ENCODE measurements at places on chromosomes 7 and 10.

DNA sequence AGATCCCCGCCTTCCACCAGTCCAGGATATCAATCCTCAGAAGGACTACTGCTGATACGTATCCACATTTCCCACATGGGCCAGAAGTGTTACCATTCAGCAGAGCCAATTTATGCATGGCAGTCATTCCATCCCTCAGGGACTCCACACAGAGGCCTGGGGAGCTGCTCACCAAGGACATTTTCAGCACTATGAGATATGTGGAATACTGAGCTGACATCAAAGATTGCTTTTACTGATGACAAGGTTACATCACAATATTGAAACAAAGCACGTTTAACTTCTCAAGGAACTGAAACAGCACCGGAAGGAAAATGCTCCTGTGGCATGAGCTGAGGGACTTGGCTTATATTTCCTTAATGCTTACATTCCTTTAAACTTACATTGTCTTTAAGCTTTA, 335.1 kb downstream of the BMPER start:
- no peaks in the 10 kb centered on the region for H3K36me3 ChIP-seq
- H3K27me3 ChIP-seq: no peaks in the 10 kb centered on the region
- no peaks in the 10 kb centered on the region for H3K4me1 ChIP-seq
- DNase-seq: no peak
- no peak overlapping the region for H3K4me3 ChIP-seq

DNA sequence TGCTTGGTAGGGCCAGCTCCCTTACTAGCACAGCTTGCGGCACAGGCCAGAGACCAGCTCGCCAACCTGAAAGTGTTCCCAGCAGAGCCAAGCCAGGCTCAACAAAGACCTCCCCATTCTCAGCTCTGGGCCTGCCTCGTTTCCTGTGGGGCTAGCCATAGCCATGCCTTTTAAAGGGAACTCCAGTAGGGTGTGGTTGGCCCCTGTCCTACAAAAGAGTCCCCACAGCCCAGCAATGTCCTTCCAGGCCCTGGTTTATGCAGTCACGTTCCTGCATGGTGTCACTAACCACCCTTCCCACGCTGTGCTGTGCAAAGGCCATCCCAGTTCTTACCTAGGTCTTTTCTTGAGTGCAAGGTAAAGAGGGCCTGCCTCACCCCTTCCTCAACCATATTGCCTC, 87.8 kb upstream of the LRRC4 start:
- no peaks in the 10 kb centered on the region for H3K27me3 ChIP-seq
- H3K4me3 ChIP-seq: no peak overlapping the region
- no peak for DNase-seq
- peaks cover 21% of the 10 kb centered on the region for H3K4me1 ChIP-seq

- no peak overlapping the region for H3K27ac ChIP-seq
- H3K4me1 ChIP-seq: peaks cover 5% of the 10 kb centered on the region
- H3K27me3 ChIP-seq: no peaks in the 10 kb centered on the region
- DNase-seq: no peak
- H3K4me3 ChIP-seq: no peak overlapping the region
- H3K36me3 ChIP-seq: no peaks in the 10 kb centered on the region
These were observed 45.9 kb downstream of the DOCK4 start for GRCh38 chr7:112160130-112160770.

GRCh38 chr10:2509081-2509531, 558.2 kb upstream of the PFKP start:
- H3K4me3 ChIP-seq: no peak overlapping the region
- DNase-seq: no peak
- no peaks in the 10 kb centered on the region for H3K27me3 ChIP-seq
- H3K4me1 ChIP-seq: no peaks in the 10 kb centered on the region

GRCh38 chr10:127922206-127922605, 15.3 kb downstream of the PTPRE start:
- no peaks in the 10 kb centered on the region for H3K36me3 ChIP-seq
- peaks cover 7% of the 10 kb centered on the region for H3K4me1 ChIP-seq
- H3K27ac ChIP-seq: no peak overlapping the region
- H3K27me3 ChIP-seq: no peaks in the 10 kb centered on the region
- DNase-seq: no peak
- no peak overlapping the region for H3K4me3 ChIP-seq

DNA sequence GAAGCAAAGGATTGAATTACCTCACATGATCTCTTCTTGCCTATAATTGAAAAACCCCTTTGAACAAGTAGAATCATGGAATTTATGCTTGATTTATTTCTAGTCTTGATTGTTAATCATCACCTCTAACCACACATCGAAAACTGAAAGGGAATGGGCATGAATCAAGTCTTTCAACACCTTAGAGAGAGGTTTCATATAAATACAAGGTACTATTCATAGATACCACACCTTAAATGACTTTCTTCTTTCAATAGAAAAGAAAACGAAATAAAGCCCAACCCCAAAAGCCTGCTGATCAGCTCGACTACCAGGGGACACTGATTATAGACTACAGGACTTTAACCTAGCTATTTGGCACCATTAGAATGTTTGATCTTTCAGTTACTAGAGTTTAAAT, 128.6 kb upstream of the PTPRZ1 start:
- DNase-seq: no peak
- no peak overlapping the region for H3K4me3 ChIP-seq
- H3K27me3 ChIP-seq: no peaks in the 10 kb centered on the region
- H3K4me1 ChIP-seq: no peaks in the 10 kb centered on the region
- H3K36me3 ChIP-seq: no peaks in the 10 kb centered on the region

GRCh38 chr7:131235489-131236317, 92.0 kb upstream of the MKLN1 start:
- no peaks in the 10 kb centered on the region for H3K27me3 ChIP-seq
- H3K4me1 ChIP-seq: peaks cover 9% of the 10 kb centered on the region
- no peak overlapping the region for H3K27ac ChIP-seq
- no peaks in the 10 kb centered on the region for H3K36me3 ChIP-seq

- H3K4me1 ChIP-seq: no peaks in the 10 kb centered on the region
- H3K36me3 ChIP-seq: no peaks in the 10 kb centered on the region
- no peak for DNase-seq
- no peak overlapping the region for H3K27ac ChIP-seq
- no peaks in the 10 kb centered on the region for H3K27me3 ChIP-seq
These were observed 16.0 kb downstream of the RNF32 start for GRCh38 chr7:156656598-156656997.

- no peak overlapping the region for H3K27ac ChIP-seq
- no peak overlapping the region for H3K4me3 ChIP-seq
- no peaks in the 10 kb centered on the region for H3K4me1 ChIP-seq
- H3K36me3 ChIP-seq: peaks cover 11% of the 10 kb centered on the region
- no peak for DNase-seq
These were observed 74.0 kb downstream of the SEPTIN7 start for GRCh38 chr7:35874886-35875285.
